ENCODE measurements at places on chromosomes 1 and 21.

GRCh38 chr1:66981679-66982078 lies 56.9 kb downstream of the MIER1 start:
- DNase-seq, result no peak

DNA sequence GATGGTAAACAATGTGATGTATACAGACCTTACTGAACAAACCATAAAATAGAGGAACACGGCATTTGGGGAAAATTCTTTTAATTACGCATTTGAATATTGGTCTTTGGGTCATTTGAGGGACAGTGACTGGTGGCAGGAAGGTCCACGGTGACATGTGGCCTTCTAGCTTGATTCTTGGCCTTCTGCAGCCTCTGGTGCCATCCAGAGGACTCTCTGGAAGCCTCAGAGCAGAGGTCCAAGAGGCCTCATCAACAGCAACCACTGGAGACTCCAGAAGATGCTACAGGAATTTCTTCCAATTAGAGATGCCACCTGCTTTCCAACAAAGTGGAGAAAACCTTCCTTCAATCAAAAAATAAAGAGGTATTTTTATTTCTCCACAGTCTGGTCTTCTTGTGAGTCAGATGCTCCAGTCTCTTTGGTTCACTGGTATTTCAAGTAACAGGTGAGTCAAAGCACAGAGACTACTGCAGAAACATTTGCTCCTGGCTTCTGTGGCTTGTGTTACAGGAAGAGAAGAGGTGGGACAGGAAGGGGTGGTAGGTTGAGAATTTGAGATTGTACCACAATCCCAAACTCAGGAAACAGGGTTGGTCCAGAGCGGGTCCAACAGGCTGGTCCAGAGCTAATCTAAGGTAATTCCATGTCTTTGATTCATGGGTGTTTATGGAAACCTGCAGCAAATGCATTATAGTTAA lies 2.7 kb upstream of the F5 start:
- no peak for DNase-seq

GRCh38 chr1:58165073-58165472 lies 381.5 kb downstream of the OMA1 start:
- DNase-seq, result no peak

DNA sequence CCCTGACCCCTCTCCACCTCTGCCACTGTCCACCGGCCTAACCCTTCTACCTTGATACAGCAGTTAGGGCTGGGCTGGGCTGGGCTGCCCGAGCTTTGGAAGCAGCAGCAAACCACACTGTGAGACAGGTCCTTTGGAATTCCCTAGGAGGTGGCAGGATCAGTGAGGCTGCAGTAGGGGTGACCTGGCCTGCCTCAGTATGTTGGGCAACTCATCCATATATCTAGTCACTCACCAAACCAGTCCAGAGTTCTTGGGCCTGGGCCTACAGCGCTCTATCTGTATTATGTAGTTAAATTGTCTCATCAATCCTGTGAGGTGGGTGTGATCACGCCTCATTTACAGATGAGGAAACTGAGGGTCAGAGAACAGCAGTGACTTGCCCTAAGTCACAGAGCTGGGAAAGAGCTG lies 13.3 kb upstream of the SYNC start:
- DNase-seq, result no peak

GRCh38 chr1:154301582-154301981 lies 19.3 kb upstream of the AQP10 start:
- DNase-seq, result no peak

DNA sequence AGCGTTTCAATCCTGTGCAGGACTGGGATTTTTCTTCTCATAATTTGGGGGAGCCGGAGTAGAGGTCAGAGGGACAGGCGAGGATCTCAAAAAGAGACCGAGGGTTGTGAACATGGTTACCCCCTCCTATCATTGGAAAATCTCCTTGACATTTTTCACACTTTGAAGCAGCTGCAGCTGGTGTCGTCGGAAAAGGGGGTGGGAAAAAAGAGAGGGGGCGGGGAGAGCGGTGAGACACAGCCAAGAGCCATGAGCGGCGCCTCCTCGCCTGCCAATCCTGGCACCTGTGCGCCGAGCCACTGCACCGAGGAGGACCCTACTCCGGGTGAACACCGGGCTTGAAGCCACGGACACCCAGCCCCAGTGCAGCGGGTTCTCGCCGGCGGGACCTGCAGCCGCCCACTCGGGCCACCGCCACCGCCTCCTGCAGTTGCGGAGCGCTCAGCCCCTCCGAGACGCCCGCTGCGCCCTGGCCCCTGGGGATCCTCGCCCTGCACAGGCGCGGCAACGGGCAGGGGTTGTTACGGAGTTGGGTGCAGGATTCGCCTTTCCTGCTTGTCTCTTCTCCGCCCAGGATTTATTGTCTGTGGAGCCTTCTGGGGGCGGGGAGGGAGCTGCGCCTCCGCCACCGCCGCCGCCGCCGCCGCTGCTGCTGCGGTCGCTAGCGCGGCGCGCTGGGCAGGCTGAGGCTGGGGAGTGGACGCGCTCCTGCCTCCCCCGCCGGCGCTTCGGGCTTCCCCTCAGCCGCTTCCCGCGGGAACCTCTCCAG lies at the start of gene LRRC7:
TSS of gene LRRC7 (plus strand) at position 271 of the 769 bp plus-strand sequence. CDS start 718 bp downstream, outside the sequence.
- DNase-seq, result no peak

DNA sequence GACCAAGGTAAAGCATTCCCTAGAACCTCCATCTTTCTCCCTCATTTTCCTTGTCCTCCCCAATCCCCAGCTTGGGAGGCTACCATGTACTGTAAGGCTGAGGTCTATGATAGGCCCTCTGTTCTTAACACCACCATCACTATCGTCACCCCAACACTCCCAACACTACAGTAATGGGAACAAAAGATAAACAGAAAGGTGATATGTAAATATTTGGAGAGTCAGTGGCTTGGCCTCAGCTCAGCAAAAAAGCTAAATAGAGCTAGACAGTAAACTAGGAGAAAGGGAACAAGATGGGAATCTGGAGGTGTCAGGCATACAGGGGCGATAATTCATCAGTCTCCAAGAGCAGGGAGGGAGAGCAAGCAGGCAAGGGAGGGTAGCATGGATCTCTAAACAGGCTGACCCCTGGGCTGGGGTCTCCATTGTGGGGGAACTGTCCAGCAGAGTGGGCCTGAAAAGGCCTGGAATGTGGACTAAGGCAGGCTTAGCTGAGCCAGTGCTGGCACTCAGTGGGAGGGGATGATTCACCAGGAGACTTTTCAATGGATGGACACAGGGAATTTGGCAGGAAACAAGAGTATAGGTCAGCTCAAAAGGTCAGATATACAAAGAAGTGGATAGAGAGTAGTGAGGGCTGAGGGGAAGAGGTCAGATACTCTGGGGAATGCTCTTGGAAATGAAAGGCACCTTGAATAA lies 6.7 kb downstream of the WNT2B start:
- no peak for DNase-seq

- DNase-seq, result no peak
Observed at GRCh38 chr21:46189213-46189958, 5.1 kb upstream of the SPATC1L start.

DNA sequence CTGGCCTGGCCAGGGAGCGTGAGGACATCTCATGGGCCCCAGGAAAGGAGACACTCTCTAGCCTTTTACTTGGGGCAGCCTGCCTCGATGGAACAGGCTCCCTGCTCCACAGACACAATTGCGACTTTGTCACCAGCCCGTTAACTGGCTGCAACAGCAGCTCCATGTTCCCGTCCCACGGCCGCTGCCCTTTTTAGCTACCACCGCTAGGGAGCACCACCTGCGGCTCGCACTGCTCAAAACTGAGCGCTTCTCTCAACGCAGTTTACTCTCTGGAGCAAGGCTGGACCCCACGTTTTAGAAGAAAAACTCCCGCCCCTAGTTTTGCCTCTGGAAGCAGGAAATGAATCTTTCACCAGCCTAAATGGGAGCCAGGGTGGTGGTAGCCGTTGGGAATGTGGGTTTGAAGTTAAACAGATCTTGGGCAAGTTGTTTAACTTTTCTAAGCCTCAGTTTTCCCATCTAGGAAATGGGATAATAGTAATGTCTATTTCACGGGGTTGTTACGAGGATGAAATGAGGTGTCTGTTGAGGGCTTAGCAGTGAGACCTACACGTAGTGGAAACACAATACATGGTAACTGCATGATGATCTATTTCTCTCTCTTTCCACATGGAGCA lies 3.5 kb upstream of the LRRC38 start:
- DNase-seq, result no peak

- no peak for DNase-seq
Observed at GRCh38 chr1:40662864-40663263, 2.6 kb downstream of the RIMS3 start.

- no peak for DNase-seq
Observed at GRCh38 chr21:37088186-37088735, 15.2 kb downstream of the TTC3 start.

- DNase-seq, result no peak
Observed at GRCh38 chr1:212225416-212225815, 59.8 kb upstream of the PPP2R5A start.

DNA sequence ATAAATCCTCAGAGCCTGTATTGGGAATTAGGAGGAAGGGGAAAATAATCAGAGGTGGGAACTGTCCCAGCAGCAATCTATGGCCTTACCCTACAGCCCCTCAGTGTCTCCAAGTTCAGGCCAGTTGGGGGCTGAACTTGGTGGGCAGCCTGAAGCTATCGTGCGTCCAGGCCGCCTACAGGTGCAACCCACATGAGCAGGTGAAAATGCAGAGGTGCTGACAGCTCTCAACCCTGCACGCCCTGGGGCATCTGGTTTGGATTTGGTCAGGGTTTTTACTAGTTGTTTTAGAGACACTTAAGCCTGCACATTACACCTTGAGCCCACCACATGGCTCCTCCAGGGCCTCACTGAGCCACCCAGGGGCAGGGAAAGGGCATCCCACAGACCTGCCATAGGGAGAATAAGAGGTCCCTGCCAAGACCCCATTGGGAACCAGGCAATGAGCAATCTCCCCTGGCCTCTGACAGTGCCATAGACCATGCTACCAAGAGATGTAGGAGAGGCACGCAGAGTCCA lies 209.5 kb downstream of the FOXD2 start:
- no peak for DNase-seq

DNA sequence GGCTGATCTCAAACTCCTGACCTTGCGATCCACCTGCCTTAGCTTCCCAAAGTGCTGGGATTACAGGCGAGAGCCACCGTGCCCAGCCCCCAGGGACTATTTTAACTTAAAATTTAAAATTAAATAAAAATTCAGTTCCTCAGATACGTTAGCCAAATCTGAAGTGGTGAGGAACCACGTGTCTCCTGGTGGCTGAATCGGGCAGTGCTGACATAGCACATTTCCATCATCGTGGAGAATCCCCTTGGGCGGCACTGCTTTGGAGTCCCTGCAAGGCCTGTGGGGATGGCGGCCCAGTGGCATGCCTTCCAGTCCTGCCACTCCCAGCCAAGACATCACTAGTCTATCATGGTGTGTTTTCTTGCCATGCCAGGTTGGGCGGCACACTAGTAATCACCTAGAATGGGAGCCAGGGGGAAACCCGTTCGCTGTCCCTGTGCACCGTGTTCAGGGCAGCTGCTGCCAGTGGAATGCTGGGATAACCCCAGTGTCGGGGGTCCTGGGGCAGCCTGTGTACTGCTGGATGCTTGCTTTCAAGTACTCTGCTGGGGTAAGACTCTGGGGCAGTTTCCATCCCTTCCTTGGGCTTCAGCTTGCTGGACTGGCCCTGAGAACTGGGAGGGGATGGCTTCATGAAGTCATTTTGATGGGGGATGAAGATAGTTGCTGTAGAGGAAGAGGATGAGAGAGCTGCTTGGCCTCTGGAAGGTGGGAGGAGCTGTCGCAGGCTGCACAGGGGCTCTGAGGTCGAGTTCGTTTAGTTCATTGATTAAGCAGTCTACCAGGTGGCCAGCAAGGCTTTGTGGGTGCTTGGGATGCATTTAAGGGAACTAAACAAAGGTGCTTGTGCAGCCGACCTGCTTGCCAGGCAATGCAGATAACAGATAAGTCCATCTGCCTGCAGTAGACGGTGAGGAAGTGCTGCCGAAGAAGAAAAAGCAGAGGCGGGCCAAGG lies 4.6 kb downstream of the ZBTB48 start:
- no peak for DNase-seq

- DNase-seq, result no peak
Observed at GRCh38 chr21:34822942-34823341, 154.1 kb downstream of the CLIC6 start.

DNA sequence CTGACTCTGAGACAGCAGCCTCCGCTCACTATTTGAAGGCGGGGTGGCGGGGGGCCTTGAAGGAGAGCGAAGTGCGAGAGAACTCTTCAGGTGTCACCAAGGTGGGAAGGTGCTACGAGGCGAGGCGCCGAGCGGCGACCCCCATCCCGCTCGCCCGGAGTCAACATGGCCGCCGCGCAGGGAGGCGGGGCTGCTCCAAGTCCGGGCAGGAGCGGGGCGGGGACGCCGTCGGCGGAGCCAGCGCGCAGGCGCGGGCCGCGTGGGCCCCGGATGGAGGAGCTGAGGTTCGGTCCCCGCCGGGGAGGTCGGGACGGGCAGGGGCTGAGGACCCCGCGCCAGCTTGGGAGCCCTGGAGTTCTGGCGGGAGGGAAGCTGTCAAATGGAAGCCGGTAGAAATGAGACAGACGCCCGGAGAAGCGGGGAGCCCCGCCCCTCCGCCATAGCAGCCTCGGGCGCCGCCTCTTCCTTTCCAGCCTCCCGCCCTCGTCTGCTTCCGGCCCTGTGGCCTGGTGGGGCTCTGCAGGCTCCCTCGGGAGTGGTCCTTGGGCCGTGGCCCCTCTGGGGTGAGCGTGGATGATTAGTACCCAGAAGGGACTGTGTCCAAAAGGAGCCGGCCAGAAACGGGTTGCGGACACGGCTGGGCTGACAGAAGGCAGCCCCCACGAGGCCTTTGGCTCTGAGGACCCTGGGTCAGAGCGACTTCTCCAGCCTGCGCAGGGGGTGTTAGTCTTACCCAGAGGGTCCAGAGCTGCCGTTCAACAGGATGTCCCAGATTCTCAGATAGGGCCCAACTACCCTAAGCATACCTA lies at the start of gene PIGV:
TSS of gene PIGV (plus strand) at position 245 of the 809 bp plus-strand sequence. CDS start 2,866 bp downstream, outside the sequence.
- DNase-seq, result peak; percentile 76

DNA sequence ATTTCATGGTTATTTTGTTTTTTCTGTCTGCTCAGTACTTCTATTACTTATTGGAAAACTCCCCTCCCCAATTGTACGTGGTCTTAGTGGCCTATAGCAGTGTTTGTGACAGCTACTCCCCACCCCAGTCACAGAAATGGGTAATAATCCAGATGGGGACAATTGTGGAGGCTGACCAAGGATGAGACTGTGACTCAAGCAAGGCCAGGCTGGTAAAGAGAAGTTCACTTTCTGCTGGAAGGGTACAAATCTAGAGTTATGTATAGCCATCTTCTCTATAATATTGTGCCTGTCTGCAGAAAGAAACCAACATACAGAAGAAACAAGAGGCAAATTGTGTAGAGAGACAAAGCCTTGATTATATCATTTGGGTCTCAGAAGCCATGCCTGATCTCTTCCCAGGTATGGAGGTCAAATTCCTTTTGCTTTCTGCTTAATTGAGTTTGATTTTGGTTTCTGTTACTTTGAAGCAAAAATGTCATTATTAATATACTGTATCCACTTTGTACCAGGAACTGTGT lies 270.4 kb downstream of the HLX start:
- no peak for DNase-seq

DNA sequence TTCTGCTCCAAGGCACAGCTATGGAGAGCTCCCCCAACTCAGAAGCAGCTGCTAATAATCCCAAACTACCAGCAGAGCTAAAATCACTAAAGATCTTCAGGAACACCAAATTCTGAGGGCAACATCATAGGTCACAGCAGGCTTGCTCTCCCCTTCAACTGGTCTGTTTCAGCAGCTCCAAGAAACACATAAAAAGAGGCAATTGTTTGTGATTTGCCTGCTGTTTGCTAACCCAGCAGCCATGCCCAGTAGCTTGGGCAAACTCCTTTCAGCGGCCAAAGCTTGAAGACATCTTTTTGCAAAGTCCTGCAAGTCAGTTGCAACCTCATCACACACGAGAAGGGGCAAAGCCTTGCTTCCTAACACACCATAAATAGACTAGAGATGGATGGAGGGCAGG lies 8.9 kb downstream of the ERI3 start:
- no peak for DNase-seq
